ENCODE measurements at places on chromosomes 7 and 10.
A peak's percentile ranks its signal among the peaks of the same experiment; 100 is the strongest.

DNA sequence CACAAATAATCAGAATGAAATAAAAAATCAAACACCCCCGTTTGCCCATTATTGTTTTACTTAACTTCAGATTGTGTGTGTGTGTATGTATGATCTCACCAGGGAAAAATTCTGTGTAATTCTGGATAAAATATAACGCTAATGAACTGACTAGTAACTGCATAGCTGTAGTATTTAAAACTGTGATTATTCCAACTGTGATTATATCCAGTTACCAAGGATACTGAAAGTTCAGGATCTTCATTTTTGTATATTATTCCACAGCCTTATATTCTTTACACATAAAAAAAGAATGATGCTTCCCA is 2.9 kb downstream of the TWIST1 start:
- no peak for DNase-seq

DNA sequence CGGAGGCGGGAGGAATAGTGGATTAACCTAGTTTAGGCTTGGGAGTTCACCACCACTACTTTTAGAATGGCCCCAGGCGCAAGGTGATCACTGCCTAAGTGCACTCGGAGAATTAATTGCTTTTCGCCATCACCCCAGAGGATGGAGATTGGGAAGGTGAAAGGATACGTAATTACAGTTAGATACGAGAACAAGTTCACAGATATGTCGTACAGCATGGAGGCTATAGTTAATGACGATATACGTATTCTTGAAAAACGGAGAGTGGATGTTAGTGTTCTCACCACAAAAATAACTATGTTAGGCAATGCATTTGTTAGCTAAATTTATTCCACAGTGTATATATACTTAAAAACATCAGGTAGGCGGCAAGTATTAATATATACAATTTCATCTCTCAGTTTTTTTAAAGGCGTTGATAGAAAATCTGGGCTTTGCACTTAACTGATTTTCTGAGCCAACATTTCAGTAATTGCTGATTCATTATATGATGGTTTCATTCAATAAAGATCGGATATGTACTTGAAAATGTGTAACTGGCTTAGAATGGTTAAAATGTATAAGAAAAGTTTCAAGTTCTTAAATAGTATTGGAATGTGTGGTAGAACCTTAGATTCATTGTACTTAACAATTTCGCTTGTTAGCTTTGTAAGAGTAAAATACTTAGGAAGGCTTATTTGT is 683 bp downstream of the CDC123 start:
- DNase-seq = no peak

GRCh38 chr10:97060441-97061084 is 125.2 kb downstream of the SLIT1 start:
- DNase-seq = no peak

DNA sequence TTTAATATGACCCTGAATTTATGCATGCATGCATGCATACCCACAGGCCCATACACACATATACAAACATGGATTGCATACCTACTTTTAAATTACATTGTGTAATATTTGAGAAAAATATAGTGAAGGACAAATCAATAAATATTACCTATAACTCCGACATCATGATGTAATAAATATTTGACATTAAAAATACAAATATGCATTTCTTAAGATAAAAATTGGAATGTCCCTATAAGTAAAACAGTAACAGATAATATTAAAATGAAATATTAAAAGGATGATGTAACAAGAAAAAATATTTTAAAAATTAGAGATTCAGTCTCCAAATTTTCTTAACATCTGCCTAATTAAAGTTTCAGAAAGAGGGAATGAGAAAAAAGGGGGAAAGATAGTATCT is 433.0 kb downstream of the MDFIC start:
- no peak for DNase-seq

DNA sequence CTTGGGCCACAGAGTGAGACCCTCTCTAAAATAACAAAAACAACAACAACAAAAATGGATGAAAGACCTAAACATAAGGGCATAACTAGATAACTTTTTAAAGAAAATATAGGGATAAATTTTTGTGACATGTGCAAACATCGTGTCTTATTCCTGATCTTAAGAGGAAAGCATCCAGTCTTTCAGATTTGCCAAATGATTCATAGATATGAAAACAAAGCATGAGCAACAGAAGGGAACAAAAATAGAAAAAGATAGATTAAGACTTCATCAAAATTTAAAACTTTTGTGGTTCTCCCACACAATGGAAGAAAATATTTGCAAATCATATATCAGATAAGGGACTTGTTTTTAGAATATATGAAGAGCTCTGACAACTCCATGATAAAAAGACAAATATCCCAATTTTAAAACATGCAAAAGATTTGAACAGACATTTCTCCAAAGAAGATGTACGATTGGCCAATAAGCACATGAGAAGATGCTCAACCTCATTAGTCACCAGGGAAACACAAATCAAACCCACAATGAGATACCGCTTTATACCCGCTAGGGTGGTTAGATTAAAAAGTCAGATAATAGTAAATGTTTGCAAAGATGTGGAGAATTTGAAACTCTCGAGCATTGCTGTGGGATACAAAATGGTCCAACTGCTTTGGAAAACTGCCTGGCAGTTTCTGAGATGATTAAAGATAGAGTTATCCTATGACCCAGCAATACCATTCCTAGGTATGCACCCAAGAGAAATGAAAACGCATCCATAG is 20.3 kb downstream of the PPIF start:
- no peak for DNase-seq

DNA sequence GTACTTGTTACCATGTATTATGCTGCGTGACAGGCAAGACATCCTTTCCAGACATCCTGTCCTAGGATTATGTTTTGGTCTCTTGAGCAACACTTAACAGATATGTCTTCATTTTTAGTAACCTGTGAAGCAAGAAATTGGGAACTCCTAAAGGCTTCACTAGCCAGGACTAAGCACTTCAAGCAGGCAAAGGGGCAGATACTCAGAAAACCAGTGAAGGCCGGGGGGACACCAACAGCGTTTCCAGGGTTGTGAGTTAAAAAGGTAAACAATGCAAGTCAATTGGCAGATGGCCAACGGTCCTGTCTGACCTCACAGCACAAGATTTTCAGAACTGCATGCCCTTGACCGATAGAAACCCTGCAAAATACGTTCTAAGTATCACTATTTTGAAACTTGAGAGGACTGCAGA is 77.6 kb upstream of the SFMBT2 start:
- peak; percentile 33 for DNase-seq

DNA sequence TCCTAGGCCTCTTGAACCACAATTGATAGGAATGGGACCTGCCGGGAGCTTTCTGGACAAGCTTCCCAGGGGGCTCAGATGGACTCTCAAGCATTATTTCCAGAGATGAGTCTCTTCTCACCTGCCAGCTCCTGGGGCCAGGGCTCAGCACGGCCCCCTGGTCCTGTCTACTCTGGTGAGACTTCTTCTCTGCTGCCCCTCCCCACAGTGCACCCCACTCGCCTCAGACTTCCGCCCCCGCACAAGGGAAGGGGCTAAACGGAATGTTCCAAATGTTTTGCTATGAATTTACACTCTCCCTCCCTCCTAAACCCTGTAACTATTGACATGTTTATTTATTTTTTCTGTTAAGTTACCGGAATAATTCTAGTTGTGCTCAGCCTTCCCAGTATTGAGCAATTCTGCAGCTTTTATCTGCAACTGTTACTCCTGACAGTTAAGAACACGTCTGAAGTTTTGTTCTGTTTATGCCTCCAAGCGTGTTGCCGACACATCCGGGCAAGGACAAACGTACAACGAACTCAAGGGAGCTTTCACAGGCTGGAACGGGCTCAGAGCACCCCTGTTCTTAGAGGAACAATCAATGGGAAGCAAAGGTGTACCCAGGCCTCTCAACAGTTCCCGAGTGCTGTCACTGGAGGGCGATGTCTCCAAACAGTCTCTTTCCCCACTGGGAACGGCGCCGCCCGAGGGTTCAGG is 55.2 kb downstream of the FHIP2A start:
- DNase-seq = peak; percentile 53

DNA sequence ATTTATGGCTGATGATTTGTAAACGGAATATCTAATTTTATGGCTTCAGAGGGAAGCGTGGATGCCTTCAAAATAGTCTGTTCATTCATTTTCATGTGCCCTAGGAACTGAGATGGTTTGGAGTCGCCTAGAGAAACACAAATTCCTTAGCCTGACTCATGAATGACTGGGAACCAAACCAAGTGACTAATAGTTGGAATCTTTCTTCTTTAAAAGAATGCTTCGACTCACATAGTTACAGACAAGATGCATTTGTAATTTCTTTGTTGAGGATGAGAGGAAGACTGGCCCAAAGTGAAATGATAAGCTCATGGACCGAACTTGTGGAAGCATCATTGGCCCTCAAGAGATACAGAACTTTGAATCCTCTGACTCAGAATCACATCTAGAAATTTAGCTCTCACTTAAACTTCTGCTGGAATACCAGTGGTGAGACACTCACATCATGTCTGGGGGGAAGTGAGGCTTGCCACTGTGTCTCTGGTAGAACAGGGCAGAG is 1107.2 kb downstream of the NRG3 start:
- no peak for DNase-seq

DNA sequence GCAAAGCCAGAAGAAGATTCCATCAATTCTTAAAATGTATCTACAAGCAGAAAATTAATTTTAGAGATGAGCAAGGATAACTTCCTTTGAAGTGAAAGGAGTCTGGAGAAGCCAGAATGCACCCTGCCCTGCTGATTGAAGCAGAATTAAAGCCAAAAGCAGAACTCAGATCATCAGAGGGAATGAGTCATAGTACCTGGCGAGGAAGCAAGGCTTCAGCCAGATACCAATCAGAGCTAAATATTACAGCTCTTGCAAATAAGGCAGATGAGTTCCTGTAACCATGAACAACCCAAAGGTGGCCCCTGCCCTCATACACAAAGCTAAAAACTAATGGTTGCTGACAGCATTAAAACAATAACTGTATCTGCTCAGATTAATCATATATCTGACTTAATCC is 10.4 kb downstream of the HTR7 start:
- DNase-seq = no peak

GRCh38 chr10:59805014-59805413 is 51.8 kb upstream of the MRLN start:
- peak; percentile 40 for DNase-seq

DNA sequence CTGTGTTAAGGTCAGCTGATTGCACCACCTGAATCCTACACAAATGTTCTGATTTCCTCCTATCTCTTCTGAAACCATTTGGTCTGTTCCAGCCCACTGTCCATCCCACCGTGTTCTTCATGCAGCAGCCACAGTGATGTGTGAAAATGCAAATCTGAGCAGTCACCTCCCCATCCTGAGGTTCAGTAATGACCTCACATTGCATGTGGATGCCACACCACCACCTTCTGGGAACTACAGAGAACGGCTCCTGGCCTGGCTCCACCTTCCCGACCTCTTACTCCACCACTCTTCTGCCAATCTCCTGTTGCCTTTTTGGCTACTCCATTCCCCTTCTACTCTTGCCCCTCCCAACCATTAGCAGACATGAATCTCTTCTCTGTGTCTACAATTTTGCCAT is 244.4 kb downstream of the TNS3 start:
- peak; percentile 34 for DNase-seq

DNA sequence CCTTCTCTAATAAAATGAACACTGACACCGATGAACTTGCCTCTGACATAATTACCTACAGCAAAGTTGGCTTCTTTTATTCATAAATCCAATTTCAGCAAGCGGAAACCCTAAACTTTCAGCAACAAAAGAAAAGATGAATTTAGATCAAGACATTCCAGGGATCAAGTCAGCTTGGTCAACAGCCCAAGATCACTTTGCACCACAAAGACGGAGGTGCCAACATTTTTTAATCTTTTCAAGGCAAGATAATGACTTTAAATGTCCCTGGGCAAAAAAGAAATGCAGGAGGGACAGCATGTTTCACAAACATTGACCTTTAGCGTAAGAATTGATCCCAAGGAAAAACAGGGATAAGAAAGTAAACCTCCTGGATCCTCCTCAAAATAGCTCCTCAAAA is 636.9 kb downstream of the PARD3 start:
- DNase-seq = no peak

DNA sequence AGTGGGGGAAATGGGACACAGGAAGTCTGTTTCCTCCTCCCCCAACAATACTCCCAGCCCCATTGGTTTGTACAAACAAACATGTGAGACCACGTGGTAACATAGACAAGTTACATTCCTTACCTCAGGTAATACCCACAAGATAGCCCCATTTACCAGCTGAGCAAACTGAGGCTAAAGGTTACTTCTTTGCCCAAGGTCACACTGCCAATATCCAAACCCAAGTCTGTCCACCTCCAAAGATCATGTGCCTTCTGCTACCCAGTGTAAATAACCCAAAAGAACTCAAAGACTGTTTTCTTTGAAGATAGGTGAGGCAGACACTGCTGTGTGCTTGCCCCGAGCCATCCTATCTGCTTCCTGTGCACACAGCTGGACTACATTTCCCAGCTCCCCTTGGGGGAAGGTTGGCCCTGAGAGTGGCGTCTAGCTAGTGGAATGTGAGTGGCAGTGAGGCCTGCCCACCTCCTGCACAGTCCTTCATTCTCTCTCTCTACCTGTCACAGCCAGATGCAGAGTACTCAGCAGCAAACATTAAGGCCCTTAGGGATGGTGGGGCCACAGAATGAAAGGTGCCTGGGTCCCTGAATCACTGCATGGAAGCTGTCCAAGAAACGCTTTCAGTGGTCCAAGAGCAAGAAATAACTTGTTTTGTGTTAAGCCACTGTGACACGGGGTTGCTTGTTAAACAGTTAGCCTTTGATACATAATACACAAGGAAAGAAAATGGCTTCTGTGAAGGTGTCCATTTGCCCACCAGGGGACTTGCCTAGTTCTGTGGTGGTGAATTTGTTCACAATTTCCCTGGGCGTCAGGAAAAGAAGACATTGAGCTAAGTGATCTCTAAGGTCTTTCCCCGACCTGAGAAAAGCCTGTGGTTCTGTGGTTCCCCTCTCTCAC is 257.7 kb upstream of the NFE2L3 start:
- peak; percentile 5 for DNase-seq

GRCh38 chr10:132858121-132859081 is 72.5 kb upstream of the NKX6-2 start:
- DNase-seq = no peak
